ENCODE measurements at places on chromosomes 1 and 21.

DNA sequence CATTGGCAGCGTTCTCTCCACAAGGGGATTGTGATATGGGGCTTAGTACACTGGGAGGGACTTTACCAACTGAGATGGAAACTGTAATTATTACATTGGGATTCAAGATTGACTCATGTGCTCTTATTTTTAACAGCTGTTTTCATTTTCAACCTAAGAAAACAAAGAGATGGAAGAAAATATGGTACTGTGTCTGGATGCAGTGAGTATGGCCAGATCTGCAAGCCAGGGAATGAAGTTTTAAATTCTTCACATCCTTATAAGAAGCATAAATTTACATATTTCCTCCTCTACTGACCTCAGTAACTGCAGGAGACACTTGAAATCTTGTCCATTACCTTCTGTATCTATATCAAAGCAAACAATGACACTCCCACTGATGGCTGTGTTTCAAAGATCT, 81.5 kb upstream of the EDEM3 start:
- no peak for DNase-seq

- no peak for DNase-seq
Measured at GRCh38 chr1:99005537-99005942, 879 bp upstream of the PLPPR5 start.

DNA sequence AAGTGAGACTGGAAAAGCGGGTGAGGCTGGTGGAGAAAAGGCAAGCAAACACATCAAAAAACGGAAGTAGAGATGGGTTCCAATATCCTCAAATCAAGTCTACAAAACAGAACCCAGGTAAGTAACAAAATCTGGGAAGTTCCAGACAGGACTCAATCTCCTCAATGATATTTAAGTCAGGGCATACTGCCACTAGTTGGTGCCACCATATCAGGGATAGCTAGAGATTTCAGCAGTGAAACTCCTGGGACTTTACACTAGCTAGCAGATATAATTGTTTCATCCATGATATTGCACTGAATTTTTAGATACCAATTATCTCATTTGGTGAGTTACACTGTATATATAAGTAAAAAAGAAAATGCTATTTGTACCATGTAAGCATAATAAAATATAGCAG, 52.0 kb downstream of the EYA3 start:
- no peak for DNase-seq

GRCh38 chr1:220222939-220223338, 49.3 kb downstream of the RAB3GAP2 start:
- no peak for DNase-seq

DNA sequence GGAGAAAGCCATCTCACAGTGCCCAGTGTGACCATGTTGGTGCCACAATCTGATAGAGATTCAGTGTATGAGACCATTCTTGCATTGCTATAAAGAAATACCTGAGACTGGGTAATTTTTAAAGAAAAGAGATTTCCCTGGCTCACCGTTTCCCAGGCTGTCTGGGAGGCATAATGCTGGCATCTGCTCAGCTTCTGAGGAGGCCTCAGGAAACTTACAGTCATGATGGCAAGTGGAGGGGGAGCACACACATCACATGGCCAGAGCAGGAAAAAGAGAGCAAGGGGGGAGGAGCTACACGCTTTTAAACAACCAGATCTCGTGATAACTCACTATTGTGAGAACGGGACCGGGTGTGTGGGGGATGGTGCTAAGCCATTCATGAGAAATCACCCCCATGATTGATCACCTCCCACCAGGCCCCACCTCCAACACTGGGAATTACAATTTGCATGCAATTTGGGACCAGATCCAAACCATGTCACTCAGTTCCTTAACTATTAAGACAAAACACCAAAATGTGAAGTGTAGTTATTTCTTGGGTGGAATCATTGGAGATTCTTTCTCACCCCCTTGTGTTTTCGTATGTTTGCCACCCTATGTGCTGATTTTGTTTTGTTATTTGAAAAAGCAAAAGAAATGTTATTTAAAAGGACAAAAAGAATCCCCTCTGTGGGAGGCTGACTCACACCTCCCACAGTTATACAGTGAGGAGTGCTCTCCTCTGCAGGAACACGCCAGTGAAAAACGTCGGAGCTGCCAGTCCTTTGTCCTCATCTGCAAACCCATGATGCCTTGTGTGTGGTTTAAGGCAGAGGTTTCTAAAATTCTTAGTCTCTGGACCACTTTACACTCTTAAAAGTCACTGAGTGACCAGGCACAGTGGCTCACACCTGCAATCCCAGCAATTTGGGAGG, 46.9 kb upstream of the IFNLR1 start:
- DNase-seq, result no peak

GRCh38 chr21:34994766-34995631, 54.1 kb downstream of the RUNX1 start:
- no peak for DNase-seq

GRCh38 chr1:113895098-113895497, 7.7 kb upstream of the BCL2L15 start:
- DNase-seq, result no peak

- no peak for DNase-seq
Measured at GRCh38 chr1:99726818-99727217, 39.6 kb downstream of the FRRS1 start.

- DNase-seq, result no peak
Measured at GRCh38 chr1:84202126-84202525, 58.1 kb downstream of the PRKACB start.

DNA sequence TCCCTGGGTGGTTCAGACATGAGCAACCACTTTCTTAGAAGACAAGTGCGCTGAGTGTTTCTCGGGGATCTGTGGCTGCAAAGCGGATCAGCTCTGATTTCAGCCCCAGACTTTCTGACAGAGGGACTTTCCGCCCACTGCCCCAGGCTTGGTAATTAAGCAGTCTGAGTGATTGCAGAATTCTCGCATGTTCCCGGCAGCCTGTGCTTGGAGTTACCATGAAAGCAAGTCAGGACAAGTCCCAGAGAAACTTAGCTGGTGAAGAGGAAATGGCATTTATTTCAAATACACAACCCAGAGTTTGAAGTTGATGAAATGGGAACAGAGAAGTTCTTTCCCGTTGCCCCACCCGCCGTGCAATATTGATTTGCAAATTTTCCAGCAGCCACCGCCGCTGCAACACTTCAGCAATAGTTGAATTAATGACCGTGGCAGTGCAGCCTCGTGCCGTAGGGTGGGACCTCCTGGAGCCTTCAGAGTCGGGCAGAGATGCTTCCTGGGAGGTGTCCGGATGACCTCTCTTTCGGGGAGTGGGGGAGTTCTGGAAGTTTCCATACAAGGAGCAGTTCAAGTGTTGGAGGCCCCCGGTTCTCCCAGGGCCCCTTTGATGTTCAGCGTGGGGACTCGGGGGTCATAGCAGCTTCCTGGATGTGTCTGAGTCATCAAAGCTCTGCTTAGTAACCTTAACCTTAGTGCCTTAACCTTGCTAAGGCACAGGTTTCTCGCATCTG, 134.7 kb downstream of the KAZN start:
- DNase-seq, result no peak

Measured in Calu3 (cell line).